ENCODE measurements at places on chromosomes 3 and 15. TPM values are rescaled to one million over a fixed set of nuclear protein-coding genes. Genes with fewer than 3 reads are reported as not detected.

CNTN4 gene
- not detected for total RNA-seq

TGM5 gene
- not detected for total RNA-seq

TRIM71 gene
- total RNA-seq = 7.9 TPM

TRIP4 gene
- 13.3 TPM for total RNA-seq

CLRN1 gene
- not detected for total RNA-seq

SLC28A1 gene
- total RNA-seq = not detected

PLS1 gene
- 0.76 TPM for total RNA-seq

CPN2 gene
- not detected for total RNA-seq

CPEB1 gene
- not detected for total RNA-seq

CHRNA3 gene
- not detected for total RNA-seq

TRH gene
- not detected for total RNA-seq

SI gene
- total RNA-seq = not detected

GPR149 gene
- not detected for total RNA-seq

CCR1 gene
- total RNA-seq = not detected

COL7A1 gene
- total RNA-seq = 678 TPM

DOCK3 gene
- 1.5 TPM for total RNA-seq

TGFBR2 gene
- 68.2 TPM for total RNA-seq

NLGN1 gene
- 2.3 TPM for total RNA-seq

BFSP2 gene
- not detected for total RNA-seq

TJP1 gene
- 124 TPM for total RNA-seq

PRR20G gene
- total RNA-seq = not detected

PFN2 gene
- total RNA-seq = 399 TPM

Data from placental epithelial cell (primary cell).